Right atrium auricular region (tissue), 2 donors: ENCODE measurements at places on chromosomes 16 and 17.

GRCh38 chr17:79009397-79010303 is at the start of gene CANT1:
Gene CANT1 (minus strand): TSS chr17:79009764. CDS start chr17:78997622, 12,142 bp downstream.
- no peak for DNase-seq

- no peak for DNase-seq
Observed at GRCh38 chr17:14325618-14326167, 24.8 kb downstream of the HS3ST3B1 start.

- no peak for DNase-seq
Observed at GRCh38 chr17:45129426-45129939, 2.8 kb downstream of the PLCD3 start.

- no peak for DNase-seq
Observed at GRCh38 chr16:25033852-25034251, 18.7 kb upstream of the ARHGAP17 start.

- no peak for DNase-seq
Observed at GRCh38 chr17:55829995-55830612, 79.3 kb downstream of the PCTP start.

- DNase-seq: no peak
Observed at GRCh38 chr16:57797526-57798266, 4.6 kb downstream of the KIFC3 start.

- no peak for DNase-seq
Observed at GRCh38 chr17:4304417-4305027, 40.7 kb upstream of the ANKFY1 start.

- no peak for DNase-seq
Observed at GRCh38 chr17:17683710-17684365, 2.6 kb downstream of the RAI1 start.

DNA sequence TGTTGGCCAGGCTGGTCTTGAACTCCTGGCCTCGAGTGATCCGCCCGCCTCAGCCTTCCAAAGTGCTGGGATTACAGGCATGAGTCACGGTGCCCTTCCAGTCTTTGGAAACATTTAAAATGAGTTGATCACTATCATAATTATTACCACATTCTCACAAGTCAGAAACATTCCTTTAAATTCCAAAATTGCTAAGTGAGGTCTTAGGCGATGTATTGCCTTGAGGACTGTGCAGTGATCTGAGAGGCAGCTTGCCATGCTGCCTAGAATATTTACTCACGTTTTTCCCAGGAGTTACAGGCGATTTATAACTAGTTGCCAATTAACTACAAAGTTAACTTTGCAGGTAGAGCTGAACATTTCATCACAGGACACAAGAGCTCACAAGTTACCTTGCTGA is 5.7 kb upstream of the ATXN1L start:
- no peak for DNase-seq

GRCh38 chr16:69880640-69881133 is 70.4 kb upstream of the CLEC18A start:
- DNase-seq: no peak

DNA sequence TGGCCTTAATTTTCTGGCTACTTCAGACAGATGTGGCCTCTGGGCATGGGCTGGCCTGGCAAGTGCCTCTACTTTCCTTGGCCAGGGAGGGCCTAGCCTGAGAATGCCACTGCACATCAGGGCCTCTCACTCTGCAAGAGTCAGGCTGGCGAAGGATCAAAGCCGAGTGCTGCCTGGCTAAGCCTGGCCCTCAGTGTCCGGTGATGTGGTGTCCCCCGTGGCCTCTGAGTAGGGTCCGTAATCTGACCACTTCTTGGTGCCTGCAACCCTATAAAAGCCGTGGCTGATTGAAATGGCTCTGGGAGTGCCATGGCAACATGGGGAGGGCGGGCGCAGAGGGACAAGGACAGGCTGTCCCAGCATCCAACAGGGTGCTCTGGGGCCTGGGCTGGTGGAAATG is 30.2 kb downstream of the TBX4 start:
- DNase-seq: no peak

DNA sequence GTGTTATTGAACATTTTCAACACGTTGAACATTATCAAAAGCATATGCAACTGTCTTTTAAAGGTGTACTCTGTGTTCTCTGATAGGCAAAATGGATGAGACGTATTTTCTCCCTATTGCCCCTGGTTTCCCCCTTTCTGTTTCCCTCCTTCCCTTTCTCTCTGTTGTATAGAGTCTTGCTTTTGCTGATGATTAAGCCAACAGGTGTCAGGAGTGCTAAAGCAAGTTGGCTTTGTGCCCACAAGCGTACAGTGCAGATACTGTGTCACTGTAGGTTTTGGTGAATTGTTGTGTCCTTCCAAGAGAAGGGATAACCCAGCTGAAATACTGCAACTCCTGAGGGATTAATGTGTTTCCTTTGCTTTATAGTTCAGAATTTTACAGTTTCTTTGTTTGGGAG is 74.4 kb downstream of the COX10 start:
- DNase-seq: no peak

DNA sequence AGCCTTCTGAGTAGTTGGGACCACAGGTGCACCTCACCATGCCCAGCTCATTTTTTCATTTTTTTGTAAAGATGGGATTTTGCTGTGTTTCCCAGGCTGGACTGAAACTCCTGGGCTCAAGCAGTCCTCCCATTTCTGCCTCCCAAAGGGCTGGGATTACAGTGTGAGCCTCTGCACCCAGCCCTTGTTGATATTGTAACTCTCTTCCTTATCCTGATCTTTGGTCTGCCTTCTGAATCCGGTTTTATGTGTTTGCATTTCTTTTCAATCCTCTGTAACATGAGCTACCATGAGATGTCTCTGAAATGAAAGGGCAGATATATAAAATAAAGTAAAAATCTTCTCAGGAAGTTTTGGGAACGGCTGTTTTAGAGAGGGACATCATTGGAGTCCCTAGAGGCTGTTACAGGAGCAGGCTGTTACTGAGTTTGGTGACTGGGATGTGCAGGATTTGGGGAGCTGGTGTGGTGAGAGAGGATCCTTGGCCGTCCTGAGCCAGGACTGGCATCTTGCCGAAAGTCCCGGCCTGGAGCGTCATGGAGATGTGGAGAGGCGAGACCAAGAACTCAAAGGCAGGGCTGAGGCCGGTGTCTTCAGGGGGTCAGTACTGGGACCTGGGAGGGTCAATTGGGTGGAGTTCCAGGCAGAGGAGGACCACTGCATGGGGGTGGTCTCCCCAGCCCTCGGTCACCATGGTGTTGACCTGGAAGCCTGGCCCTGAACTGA is 39.4 kb downstream of the ATP2C2 start:
- no peak for DNase-seq

- no peak for DNase-seq
Observed at GRCh38 chr17:9487406-9487805, 88.2 kb downstream of the STX8 start.

DNA sequence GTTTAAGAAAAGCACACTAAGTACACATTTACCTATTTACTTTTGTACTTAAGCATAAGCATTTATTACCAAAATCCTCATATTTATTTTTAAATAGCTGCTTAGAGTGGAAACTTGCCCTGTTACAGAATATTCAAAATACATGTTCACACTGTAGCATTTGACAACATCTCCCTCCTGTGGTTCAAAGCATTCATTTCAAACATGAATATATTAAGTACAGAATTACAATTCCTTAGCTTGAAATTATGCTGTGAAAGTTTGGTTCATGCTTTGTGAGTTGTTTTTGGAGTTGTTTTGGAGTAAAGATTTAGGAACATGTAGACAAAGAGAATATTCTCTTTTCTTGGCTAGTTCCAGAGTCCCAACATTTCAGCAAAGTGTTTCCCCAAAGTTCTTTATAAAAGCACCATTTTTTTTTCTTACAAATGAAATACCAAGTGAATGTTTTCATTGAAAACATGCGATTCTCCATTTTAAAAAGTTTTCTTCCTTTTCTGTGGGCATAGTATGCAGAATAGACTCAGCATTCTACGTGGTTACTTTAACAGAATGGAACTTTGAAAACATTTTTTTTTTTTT is 33.2 kb downstream of the TUBD1 start:
- no peak for DNase-seq

GRCh38 chr17:78202666-78203065 is 11.4 kb upstream of the BIRC5 start:
- DNase-seq: no peak

DNA sequence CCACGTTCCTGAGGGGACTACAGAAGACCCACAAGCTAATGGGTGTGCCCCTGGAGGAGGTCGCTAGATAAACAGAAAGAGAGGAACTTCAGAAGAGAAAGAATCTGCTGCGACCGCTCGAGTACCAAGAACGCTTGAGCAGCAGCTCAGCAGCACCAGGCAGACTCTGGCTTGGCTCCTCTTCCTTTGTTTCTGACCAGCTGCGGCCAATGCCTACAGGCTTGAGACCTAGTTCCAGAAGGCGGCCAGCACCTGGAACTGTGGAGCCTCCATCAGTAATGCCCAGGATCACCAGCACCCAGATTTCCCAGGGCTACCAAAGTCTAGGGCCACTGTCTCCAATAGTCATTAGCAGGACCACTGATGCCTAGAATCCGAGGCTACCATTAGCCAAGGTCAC is 26.0 kb upstream of the GOSR2 start:
- DNase-seq: no peak

DNA sequence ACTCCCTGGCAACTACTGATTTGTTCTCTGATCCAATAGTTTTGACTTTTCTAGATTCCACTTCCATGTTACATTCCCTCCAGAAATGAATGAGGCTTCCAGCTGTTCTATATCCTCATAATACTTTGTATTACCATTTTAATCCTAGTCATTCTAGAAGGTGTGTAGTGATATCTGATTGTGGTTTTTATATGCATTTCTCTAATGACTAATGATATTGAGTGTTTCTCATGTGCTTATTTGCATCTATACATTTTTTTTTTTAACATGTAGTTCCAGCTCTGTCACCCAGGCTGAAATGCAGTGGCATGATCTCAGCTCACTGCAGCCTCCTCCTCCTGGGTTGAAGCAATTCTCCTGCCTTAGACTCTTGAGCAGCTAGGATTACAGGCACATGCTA is 7.3 kb downstream of the ADGRG5 start:
- DNase-seq: no peak

GRCh38 chr17:83122834-83123233 is 43.4 kb downstream of the METRNL start:
- DNase-seq: no peak

DNA sequence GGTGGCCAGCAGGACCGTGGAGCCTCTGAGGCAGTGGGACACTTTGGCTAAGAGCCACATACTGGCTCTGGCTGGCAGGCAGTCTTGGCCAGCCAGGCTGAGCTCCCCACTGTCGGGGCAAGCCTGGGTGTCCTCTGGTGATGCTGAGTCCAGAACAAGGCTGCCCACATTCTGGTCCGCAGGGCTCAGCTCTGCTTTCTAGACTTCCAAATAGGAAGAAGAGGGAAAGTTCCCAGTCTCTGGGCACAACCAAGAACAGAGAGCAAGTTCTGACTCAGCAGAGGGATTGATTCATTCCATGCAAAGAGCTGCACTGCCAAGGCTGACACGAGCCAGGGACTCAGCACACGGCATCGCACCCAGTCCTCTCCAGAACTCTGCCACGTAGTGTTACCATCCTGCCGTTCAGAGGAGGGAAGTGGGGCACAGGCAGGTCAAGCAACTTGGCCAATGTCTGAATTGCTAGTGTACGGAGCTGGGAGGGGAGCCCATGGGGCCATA is 58.9 kb downstream of the NOS2 start:
- DNase-seq: peak; percentile 42

DNA sequence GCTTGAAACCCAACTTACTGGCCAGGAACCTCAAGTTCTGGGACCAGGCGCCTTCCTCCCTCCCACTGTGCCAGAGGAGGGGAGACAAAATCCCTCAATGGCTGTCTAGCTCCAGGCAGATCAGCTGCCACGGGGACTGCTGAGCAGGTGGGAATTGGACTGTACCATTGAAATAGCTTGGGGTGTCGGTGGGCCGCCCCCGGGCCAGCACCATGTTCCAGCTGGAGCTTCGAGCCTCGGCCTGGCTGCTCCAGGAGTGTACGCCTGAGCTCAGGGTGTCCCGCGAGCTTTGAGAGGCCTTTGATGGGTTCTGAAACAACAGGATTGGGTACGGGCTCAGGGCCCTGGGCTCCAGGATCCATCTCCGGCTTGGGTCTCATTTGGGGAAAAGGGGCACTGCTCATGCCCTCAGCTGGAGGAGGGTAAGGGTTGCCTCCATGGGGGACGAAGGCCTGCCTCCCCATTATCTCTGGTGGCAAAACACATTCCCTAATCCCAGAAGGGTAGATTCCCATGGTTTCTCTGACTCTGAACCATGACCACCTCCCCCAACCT is 4.6 kb upstream of the SPATA32 start:
- no peak for DNase-seq

DNA sequence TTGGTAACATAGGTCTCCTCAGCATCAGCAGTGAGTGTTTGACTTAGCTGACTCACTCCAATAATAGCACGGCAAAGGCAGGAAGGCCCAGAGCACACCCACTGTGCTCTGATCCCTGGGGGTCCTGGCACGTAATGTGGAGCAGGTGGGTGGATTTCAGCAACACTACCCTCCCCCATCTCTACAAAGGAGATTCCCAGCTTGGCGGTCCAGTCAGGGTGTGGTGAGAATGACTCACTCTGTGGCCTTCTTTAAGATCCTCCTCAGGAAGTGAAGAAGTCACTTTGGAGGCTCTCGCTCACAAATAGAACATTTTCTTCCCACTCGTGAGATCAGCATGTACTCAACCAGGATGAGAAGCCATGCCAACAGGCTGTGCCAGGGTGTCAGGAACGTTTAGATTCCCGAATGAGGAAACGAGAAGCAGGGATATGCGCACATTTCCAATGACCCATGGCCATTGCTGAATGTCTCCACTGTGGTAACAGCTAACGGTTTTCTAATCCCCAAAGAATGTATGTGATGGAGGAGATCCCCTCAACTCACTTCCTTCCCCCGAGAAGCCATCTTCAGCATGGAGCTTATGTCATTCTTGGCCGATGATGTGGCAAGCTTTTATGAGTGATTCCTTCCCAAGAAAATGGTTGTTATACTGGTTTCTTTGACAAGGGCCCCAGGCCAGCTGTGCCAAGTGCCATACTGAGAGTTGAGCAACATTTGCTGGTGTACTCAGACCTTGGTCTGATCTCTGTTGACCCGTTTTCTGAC is 365.2 kb downstream of the C16orf95 start:
- peak; percentile 65 for DNase-seq

DNA sequence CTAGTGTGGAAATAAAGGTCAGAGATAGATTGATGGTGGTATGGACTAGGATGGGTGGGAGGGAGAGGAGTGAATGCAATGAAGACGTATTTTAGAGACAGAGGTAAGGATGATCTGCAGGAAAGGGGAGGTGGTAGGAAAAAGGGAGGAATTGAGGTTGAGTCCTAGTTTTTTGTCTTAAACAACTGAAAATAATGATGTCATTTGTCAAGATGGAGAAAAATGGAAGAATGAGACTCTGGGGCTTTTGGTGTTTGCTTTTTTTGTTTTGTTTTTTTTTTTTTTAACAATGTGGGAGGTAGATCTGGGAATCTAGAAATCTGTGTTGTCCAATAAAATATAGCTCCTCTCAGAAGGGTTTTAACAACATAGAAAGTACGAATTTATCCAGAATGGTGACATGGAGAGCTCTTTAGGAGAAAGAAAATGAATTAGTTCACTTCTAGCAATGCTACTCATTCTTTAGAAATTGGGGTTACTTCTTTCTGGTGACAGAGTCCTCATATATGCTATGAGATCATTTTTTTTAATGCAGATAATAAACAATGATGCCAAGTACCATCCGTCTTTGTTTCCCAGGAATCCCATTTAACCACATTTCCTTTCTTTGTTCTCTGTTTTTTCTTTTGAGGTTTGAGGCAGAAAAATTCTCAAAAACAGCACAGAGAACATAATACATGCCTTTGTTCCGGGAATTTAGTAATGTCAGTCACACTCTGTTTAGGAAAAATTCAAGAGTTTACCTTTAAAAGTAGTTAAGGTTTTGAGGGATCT is 225.3 kb upstream of the COX10 start:
- no peak for DNase-seq

- no peak for DNase-seq
Observed at GRCh38 chr16:57004387-57005250, 15.3 kb downstream of the NLRC5 start.
